ENCODE measurements at places on chromosomes 6 and 20.

GRCh38 chr6:84779380-84779779, 15.0 kb upstream of the TBX18 start:
- no peaks in the 10 kb centered on the region for H3K36me3 ChIP-seq
- H3K27ac ChIP-seq = no peak overlapping the region
- H3K4me3 ChIP-seq = no peak overlapping the region
- DNase-seq = no peak

DNA sequence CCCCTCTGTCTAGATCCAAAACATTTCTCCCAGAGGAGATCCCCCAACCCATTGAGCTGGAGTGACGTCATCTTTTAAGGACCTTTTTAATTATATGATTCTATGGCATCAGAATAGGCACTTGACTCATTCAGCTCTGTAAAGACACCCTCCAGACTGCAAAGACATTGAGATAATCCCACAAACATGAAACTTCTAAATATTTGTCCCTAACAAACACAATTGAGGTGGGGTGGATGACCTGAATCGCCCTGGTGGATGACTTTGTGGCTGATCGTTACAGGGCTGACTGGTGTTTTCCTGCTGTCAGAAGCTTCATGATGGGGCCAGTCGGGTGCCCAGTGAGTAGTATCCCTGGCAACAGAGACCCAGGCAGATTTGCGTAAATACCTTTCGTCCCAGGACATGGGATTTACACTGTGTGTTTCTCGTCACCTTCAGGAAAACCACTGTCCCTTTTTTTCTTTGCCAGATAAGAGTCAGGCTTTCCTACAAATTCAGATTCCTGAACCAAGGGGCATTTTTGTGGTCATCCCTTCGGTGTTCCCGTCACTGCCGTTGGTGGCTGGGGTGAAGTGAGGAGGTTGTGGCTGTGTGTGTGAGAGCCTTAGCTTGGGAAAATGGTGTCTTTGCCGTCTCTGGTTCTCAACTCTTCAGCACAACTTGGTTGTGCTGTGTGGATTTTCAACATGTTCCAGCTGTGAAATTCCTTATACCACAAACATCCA, 5.3 kb upstream of the PCK1 start:
- no peak overlapping the region for H3K27ac ChIP-seq
- peaks cover 18% of the 10 kb centered on the region for H3K27me3 ChIP-seq
- no peaks in the 10 kb centered on the region for H3K36me3 ChIP-seq
- H3K4me1 ChIP-seq = no peaks in the 10 kb centered on the region

- no peaks in the 10 kb centered on the region for H3K4me1 ChIP-seq
- H3K4me3 ChIP-seq = no peak overlapping the region
- DNase-seq = no peak
- H3K36me3 ChIP-seq = no peaks in the 10 kb centered on the region
- no peak overlapping the region for H3K27ac ChIP-seq
Measured at GRCh38 chr6:113526553-113526952, 330.6 kb upstream of the MARCKS start.

- H3K27ac ChIP-seq = no peak overlapping the region
- no peak for DNase-seq
- no peaks in the 10 kb centered on the region for H3K4me1 ChIP-seq
- no peaks in the 10 kb centered on the region for H3K36me3 ChIP-seq
- peaks cover 46% of the 10 kb centered on the region for H3K27me3 ChIP-seq
Measured at GRCh38 chr6:1438471-1438881, 49.1 kb downstream of the FOXF2 start.

- H3K27me3 ChIP-seq = no peaks in the 10 kb centered on the region
- peak; percentile 80 for DNase-seq
- H3K4me3 ChIP-seq = peak overlapping the region; percentile 46
- peak overlapping the region; percentile 22 for H3K27ac ChIP-seq
- H3K4me1 ChIP-seq = peaks cover 22% of the 10 kb centered on the region
Measured at GRCh38 chr20:36836591-36837269, 39.2 kb upstream of the TLDC2 start.

- H3K27ac ChIP-seq = no peak overlapping the region
- no peaks in the 10 kb centered on the region for H3K36me3 ChIP-seq
- H3K27me3 ChIP-seq = no peaks in the 10 kb centered on the region
Measured at GRCh38 chr6:136066005-136066404, 184.1 kb downstream of the MTFR2 start.

DNA sequence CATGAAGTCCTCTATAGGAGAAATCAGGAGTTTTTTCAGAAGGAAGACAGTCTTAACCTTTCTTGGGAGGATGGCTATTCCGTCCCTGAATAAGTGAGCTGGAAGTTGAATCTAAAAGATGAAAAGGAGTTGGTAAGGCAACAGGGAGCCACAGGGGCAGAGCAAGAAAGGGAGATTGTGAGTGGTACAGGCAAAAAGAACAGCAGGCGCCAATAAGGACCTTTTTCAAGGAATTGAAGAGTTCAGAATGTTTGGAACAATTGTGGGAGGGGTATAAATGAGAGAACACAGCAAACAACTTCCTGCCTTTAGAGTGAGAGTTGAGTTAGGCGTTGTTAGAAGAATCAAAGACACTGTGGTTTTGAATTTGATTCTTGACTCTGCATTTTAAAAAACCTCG, 1003.7 kb downstream of the EPHA7 start:
- no peak overlapping the region for H3K4me3 ChIP-seq
- DNase-seq = no peak
- H3K27ac ChIP-seq = no peak overlapping the region
- no peaks in the 10 kb centered on the region for H3K4me1 ChIP-seq
- H3K36me3 ChIP-seq = no peaks in the 10 kb centered on the region
- no peaks in the 10 kb centered on the region for H3K27me3 ChIP-seq

GRCh38 chr6:108168501-108169463, 3.0 kb downstream of the NR2E1 start:
- H3K36me3 ChIP-seq = peaks cover 2% of the 10 kb centered on the region
- H3K4me1 ChIP-seq = peaks cover 38% of the 10 kb centered on the region
- H3K4me3 ChIP-seq = peak overlapping the region; percentile 32
- H3K27ac ChIP-seq = no peak overlapping the region

DNA sequence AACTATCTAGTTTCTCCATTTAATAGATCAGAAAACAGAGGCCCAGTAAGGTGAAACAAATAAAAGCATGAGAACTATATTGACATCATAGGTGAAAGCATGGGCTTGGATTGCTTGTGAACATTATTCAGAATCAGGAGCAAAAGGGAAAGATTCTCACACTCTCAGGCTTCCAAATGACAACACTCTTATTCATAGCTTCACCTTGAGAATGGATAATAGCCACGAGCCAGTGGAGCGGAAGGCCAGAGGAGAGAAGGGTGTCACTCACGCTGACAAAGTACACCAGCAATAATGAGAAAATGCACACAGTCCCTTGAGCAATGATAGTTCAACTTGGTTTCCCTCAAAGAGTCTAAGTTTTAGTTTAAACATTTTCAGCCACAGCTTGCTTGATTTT, 339.0 kb downstream of the TPBG start:
- no peaks in the 10 kb centered on the region for H3K4me1 ChIP-seq
- H3K36me3 ChIP-seq = no peaks in the 10 kb centered on the region
- no peaks in the 10 kb centered on the region for H3K27me3 ChIP-seq
- DNase-seq = no peak
- no peak overlapping the region for H3K27ac ChIP-seq

- peaks cover 64% of the 10 kb centered on the region for H3K27me3 ChIP-seq
- H3K27ac ChIP-seq = no peak overlapping the region
- peaks cover 24% of the 10 kb centered on the region for H3K4me1 ChIP-seq
- DNase-seq = no peak
- peaks cover 1% of the 10 kb centered on the region for H3K36me3 ChIP-seq
- peak overlapping the region; percentile 17 for H3K4me3 ChIP-seq
Measured at GRCh38 chr6:21666853-21667681, 73.5 kb downstream of the SOX4 start.

DNA sequence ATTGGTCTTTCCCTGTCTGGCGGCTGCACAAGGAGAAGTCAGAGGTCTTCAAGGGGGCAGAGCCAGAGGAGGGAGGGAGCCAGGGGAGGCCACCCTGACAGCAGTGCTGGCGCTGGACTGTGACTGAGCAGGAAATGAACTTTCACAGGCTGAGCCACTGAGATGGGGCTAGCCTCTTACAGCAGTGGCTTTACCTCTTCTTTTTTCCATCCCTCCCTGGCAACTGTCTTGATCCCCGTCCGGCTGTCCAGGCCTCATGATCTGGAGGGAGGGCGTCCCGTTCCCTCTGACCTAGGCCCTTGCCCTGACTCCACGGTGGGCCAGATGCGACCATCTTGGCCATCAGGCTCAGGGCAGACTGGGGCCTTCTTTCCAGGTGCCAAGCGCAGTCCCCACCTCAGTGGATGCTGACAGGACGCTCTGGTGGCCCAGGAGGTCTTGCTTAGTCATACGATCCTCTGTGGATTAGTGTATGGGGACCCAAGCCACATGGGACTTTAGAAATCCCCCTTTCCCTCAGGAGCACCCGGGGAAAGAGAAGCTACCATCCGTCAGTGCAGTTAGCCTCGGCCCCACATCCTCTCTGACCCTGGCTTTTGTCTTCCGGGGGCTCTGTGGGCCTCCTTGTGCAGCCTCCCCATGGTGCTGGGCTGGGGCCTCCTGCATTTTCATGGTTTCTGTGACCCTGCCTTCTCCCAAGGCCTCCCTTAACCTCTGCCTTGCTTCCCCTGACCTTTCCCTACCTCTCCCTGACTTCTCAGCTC, 57.4 kb upstream of the CCDC167 start:
- H3K36me3 ChIP-seq = no peaks in the 10 kb centered on the region
- H3K4me1 ChIP-seq = peaks cover 74% of the 10 kb centered on the region
- H3K27ac ChIP-seq = no peak overlapping the region
- no peak for DNase-seq
- H3K4me3 ChIP-seq = no peak overlapping the region
